Mesothelial cell of epicardium (in vitro differentiated cells): ENCODE measurements at places on chromosomes 3 and 15.

DNA sequence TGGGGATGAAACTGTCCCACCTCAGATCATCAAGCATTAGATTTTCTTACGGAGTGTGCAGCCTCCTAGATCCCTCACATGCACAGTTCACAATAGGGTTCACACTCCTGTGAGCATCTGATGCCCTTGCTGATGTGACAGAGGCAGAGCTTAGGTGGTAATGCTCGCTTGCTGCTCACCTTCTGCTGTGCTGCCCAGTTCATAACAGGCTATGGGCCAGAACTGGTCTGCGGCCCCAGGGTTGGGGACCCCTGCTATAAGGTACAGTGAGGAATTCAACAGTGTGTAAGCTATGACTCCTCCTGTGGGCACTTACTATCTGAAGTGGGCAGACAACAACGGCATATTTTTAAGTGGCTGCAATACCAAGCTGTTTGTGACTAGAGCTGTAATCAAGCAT is 187.9 kb upstream of the BHLHE40 start:
- no peak for DNase-seq

DNA sequence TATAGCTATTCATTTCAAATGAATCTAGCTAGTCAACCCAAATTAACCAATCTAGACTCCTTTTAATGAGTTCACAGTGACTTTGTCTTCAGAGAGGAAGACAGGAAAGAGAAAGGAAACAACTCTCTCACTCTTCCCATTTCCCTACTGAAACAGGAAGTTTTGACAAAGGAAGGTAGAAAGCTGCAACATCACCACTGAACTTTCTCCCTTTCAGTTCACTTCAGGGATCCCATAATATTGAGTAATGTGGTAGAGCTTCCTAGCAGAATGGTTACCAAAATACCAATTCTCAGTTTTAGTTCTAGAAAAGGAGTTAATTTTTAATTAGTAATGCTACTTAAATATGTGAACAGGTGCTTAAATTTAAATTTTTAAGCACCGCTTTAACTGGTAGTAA is 7.5 kb downstream of the VPS13C start:
- DNase-seq, result no peak

GRCh38 chr3:31262201-31262600 is 270.5 kb upstream of the STT3B start:
- DNase-seq, result no peak

DNA sequence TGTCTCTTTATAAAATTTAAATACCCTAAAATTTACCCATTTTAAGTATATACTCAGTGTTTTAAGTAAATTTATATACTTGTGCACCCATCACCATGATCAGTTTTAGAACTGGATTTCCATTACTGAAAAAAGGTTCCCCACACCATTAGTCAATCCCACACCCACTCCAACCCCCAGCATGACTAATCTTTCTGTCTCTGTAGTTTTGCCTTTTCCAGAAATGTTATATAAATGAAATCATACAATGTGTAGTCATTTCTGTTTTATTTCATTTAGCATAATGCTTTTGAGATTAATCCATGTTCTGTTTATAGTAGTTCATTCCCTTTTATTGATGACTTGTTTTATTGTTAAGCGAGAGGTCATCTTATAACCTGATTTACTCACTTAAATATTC is 66.1 kb upstream of the LIMD1 start:
- no peak for DNase-seq

- no peak for DNase-seq
Observed at GRCh38 chr3:20235796-20236195, 49.8 kb upstream of the SGO1 start.

DNA sequence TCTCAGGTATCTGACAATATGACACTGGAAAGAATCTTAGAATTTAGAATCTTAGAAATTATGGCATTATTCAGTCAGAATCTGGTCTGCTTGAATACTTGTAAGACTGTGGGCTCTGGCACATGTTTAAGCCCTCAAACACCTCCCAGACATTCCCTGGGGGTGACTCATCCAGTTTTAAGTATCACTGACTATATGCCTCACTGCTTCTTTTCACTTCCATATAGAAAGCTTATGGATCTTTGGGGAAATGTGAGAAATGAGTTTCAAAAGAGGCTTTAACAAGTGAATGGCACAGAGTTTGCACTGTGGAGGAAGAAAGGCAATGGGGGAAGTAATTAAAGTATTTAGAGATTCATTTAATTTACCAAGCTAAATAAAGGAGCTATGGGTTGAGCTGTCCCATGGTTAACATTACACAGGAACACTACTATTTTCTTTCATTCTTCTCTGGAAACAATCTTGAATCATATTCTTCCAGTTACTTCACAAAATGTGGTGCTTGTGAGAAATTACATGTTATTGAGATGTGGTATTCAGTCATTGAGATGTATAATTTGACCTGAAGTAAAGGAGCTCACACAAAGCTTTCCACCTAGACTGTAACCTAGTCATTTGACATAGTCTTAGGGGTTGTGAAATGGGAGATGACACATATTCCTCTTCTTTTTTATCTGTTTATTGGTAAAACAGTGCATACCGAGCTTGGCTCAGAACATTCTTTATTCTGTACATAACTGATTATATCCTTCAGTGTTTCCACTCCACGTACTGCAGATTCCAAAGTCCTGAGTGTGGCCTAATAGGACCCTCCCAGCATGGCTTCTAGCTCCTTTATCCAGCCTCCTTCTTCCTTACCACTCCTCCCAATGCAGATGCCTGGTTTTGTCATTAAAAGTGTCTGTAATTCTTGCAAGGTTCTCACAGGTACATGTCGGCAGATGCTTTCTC is 544.6 kb upstream of the NECTIN3 start:
- DNase-seq, result no peak

GRCh38 chr15:68734352-68734751 is 86.3 kb downstream of the ANP32A start:
- DNase-seq, result no peak

- DNase-seq, result no peak
Observed at GRCh38 chr3:57951066-57951882, 56.9 kb upstream of the FLNB start.

- no peak for DNase-seq
Observed at GRCh38 chr15:59205839-59206622, 612 bp upstream of the LDHAL6B start.

GRCh38 chr3:138890555-138891187 is 55.9 kb upstream of the PIK3CB start:
- no peak for DNase-seq

- DNase-seq, result no peak
Observed at GRCh38 chr3:159174715-159175692, 373.1 kb downstream of the MFSD1 start.

GRCh38 chr3:24551626-24552025 is 57.0 kb upstream of the THRB start:
- no peak for DNase-seq

- DNase-seq, result no peak
Observed at GRCh38 chr3:101259485-101260341, 60.7 kb downstream of the IMPG2 start.

- DNase-seq, result no peak
Observed at GRCh38 chr3:124032311-124032880, 40.5 kb upstream of the ROPN1 start.

GRCh38 chr15:69616558-69616957 is 163.9 kb downstream of the RPLP1 start:
- no peak for DNase-seq

GRCh38 chr3:59968513-59969045 is 918.8 kb upstream of the CFAP20DC start:
- no peak for DNase-seq

DNA sequence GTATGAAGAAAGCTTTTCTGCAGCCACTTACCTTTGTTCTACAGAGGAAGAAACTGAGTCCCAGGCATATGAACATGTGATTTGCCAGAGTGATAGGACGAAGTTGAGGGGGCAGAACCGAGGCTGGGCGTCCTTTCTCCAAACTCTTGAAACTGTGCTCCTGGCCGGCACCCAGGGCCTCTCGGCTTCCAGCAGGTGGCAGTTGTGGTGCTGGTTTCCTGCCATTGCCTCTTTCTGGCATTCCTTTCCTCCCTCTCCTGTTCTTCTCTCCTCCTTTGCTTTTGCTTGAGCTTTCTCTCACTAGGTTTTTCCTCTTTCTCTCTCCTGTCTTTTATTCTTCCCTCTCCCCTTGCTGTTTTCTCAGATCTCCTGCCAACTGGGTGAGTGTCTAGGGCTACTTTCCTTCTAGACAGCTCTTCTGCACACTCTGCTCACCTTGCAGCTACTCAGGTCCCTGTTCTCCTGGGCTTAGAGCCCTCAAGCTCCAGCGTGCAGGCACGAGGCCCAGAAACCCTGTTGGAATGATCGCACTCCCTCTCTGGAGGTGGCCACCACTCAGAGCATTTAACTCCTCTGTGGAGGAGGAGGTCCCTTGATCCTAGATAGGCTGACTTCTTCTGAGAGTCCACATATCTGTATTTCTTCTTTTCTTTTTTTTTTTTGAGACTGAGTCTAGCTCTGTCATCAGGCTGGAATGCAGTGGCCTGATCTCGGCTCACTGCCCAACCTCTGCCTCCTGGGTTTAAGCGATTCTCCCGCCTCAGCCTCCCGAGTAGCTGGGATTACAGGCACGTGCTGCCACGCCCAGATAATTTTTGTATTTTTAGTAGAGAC is 26.2 kb downstream of the TRAK1 start:
- no peak for DNase-seq

DNA sequence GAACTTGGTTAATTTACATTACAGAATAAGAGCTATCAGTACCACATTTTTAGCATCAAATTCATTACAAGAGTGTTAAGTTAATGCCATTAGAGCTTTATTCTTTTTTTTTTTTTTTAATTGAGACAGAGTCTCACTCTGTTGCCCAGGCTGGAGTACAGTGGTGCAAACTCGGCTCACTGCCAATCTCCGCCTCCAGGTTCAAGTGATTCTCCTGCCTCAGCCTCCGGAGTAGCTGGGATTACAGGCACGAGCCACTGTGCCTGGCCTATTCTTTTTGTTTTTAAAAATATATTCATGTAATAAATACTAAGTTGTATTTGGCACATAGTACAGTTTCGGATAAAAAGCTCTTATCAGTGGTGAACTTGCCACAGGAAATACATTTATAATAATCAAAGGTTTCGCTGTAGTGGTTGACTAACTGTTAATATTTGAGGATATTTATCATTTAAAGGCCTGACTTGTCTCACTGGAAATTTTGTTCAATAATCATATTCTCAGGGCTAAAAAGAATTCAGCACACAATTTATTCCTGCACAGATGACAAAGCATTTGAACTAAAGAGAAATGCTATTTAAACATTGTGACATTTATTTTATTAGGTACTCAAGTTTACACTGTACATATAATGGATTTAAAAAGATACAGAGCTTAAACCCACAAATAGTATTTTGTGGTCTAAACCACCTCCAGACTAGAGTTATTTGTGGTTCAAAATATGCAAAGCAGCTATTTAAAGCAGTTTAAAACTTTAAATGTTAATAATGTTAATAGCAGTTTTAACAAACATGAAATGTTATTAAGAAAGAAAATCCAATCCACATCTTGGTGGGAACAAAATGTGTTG is 6.1 kb upstream of the LEKR1 start:
- DNase-seq, result no peak

DNA sequence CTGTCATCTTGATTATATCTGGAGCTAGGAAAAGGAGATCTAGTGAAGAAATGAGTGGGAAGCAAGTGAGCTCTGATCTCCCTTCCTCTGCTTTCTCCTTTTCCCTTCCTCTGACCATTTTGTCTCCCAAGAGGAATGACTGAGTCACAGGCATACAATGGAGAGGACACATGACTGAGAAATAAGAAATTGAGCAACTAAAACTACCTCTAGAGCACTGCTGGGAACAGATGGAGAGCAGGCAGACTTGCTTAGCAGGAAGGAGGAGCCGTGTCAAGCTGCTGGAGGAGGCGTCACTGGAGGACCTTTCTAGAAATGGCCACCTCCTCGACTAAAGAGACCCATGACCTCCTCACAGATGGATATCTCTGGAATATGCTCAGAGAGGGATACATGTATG is 66.9 kb upstream of the MYO5C start:
- no peak for DNase-seq

GRCh38 chr3:187281191-187281714 is 10.3 kb downstream of the MASP1 start:
- DNase-seq, result no peak

DNA sequence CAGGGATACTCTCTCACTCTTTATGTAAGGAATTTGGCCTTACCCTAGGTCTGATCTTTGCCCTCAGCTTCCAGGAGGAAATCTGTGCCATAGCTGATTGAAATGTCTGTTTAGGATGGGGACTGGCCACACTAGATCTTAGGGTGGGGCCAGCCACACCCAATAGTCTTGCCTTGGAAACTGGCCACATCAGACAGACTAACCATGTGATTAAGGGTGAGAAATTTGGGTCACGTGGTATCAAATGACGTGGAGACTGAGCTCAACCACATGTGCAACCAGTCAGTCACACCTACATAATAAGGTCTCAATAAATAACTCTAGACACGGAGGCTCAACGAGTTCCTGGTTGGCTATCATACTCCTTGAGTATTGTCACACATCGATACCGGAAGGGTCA is 113.5 kb downstream of the CNTN3 start:
- no peak for DNase-seq

GRCh38 chr3:105232553-105232952 is 134.2 kb upstream of the ALCAM start:
- DNase-seq, result no peak

DNA sequence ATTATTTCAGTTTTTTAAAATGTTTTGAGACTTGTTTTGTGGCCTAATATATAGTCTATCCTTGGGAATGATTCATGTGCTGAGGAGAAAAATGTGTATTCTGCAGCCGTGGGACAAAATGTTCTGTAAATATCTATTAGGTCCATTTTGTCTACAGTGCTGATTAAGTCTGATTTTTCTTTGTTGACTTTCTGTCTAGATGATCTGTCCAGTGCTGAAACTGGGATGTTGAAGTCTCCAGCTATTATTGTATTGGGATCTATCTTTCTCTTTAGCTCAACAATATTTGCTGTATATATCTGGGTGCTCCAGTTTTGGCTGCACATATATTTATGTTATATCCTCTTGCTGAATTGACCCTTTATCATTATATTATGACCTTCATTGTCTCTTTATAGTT is 85.2 kb downstream of the UBE2E2 start:
- no peak for DNase-seq

GRCh38 chr3:45499529-45499928 is 95.0 kb upstream of the LIMD1 start:
- DNase-seq, result no peak

DNA sequence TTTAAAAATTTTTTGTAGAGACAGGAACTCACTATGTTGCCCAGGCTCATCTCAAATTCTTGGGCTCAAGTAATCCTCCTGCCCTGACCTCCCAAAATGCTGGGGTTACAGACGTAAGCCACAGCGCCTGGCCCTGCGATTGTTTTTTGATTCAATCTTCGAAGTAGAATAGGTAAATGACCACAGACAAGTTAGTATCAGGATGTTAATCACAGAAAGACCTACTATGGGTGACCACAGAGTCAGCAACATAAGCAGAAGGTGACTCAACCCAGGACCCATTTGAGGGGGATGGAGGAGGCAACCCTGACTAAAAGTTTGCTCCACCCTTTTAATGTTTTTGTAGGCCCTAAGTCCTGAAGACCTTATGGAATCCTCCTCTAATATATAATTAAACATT is 10.0 kb upstream of the USP3 start:
- no peak for DNase-seq

DNA sequence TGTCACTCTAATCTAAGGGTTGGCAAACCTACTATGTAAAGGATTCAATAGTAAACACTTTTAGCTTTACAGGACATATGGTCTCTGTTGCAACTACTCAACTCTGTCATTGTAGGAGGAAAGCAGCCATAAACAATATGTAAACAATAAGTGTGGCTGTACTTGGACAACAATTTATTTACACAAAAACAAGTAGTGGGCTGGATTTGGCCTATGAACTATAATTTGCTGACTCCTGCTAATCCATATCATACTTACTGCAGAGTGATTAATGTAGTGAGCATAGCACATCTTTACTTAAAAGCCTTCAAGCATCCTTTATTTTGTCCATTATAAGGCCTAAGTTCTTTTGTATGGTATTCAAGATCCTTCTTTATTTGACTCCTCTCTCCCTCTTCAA is 441.9 kb downstream of the ZIC1 start:
- DNase-seq, result no peak
